ENCODE measurements at places on chromosomes 1 and 21.

GRCh38 chr1:7574121-7575040 is 196.7 kb upstream of the VAMP3 start:
- no peak for DNase-seq

DNA sequence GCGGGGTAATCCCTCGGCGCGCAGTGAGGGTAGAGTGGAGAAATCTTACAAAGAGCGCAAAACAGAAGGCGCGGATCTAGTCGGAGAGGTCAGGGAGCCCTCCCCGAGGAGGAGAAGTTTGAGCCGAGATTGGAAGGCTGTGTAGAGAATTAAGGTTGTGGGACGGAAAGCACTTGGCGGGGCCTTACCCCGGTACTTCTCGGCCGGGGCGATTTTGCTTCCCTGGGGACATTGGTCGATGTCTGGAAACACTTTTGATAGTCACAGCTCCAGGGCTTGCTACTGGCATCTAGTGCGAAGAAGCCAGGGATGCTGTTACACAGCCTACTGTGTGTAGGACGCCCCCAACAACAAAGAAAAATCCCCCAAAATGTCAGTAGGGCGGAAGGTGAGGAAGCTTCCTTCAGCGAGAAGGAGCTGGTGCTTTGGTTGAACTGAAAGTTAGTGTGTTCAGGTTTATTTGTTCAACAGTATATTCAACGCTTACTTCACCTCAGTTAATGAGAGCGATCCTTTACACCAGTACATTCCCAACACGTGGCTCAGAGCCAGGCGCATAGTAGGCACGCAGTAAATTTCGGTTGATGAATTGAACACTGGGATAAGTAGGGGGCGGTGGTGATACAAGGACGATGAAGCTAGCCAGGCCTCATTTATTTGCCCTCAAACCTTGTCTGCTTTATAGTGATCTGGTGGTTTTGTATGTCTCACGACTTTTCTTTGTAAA is 807 bp downstream of the CEP85 start:
- peak; percentile 67 for DNase-seq

DNA sequence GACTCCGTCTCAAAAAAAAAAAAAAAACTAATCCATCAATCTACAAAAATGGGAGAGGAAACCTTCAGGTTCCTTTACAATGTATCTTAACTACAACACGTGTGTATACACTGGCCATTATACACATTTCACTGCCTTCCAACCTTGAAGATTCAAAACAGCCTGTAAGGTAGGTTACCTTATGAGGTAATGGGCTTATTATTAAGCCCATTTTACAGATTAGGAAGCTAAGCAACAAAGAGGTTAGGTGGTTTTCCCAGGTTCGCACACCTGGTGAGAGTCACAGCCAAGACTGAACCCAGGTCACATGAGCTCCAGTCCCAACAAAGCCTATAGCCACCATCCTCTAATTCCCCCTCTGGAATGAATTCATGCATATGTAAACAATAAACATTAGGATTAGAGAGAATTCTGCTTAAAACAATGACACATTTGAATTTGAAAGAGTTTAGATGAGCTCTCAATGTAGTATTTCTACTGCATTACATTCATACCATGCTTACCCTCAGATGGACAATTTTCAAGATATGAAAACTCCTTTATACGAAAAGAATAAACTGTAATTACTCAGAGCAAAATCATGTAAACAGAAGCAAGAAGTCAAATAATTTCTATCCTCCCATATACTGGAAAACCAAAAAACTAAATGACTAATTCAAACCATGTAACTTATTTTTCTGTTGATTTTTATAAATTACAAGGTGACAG is 54.8 kb downstream of the EIF4G3 start:
- no peak for DNase-seq

GRCh38 chr1:117501281-117501680 is 104.6 kb upstream of the TENT5C start:
- DNase-seq = no peak

DNA sequence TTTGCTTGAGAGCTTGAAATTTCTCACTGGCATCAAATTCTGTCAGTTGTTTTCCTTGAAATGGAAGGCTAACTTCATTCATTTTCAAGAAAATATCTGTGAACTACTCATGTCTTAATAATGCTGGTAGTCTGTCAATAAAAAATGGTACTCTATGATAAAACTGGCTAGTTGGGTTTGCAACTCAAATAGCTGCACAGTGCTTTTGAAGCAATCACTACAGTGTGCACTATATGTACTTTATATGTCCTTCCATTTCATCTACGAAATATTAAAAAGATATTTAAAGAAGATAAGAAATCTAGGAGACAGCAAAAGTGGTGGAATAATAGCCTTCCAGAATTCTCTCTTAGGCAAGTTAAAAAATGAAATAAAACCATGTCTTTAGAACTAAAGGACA is 39.9 kb upstream of the ZNHIT6 start:
- DNase-seq = no peak

- DNase-seq = no peak
Observed at GRCh38 chr1:71054791-71055190, 7.2 kb upstream of the PTGER3 start.
